CD4-positive, alpha-beta T cell treated with Interferon alpha-2 for 1 hour (primary cell): ENCODE measurements at places on chromosomes 3 and 15.
A peak's percentile ranks its signal among the peaks of the same experiment; 100 is the strongest.

- DNase-seq = no peak
These were observed 9.4 kb upstream of the ALAS1 start for GRCh38 chr3:52188556-52188955.

DNA sequence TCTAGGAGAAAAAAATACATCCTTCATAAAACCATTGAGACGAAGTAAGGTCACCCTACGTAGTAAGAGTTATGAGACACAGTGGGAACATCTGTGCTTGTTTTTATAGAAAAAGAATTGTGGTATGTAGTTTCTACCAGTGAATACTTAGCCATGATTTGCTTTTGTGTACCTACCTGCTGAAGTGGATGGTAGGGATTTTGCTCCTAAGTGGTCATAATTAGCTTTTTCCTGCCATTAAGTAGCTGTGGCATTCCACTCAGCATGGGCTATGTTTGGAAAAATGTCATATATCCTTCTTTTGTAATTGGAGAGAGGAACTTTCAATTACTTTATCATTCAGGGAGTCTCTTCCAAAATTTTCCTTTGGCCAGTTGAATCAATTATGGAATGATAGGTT lies 63.7 kb downstream of the CHD2 start:
- DNase-seq = no peak

DNA sequence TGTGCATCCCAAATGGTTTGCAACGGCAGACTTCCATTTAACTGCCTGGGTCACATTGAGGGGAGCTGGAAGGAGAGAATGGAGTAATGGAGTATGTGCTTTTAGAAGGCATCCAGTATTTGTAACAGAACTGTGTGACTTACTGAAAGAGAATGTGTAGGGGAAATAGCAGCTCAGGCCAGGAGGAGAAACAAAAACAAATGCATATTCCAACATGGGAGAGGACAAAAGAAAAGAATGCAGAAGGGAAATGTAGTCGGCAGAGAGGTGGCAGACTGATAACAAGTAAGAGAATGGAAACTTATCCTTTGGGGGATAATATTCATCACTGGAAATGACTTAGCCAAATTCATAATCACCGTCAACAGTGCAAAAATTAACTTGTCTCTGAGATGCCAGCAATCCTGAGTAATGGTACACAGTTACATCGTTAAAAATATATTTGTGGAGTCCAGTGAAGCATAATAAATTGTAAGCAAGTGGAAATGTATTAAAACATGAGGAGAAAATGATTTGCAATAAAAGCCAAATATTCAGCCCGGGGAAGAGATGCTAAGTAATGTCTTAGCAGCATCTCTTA lies 294.9 kb upstream of the SGO1 start:
- DNase-seq = no peak

- no peak for DNase-seq
These were observed 136.9 kb downstream of the TJP1 start for GRCh38 chr15:29685156-29686078.

GRCh38 chr15:85795337-85796305 lies 896 bp upstream of the KLHL25 start:
- no peak for DNase-seq

DNA sequence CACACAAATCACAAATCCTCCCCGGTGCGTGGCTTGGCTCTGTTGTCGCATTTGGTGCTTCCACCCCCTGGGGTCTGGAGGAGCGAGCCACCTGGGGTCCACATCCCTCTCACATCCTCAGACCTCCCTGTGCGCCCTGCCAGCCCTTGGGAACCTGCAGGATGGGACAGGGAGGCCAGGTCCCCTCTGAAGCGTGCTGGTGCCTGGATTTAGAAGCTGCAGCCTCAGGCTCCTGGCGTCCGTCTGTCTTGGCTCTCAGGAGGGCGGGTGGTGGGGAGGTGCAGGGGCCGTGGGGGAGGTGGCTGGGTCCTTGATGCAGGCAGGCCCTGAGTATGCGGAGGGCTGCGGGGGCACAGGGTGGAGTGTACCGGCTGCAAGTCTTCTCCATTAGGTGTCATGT lies 38.4 kb downstream of the RGMA start:
- no peak for DNase-seq

DNA sequence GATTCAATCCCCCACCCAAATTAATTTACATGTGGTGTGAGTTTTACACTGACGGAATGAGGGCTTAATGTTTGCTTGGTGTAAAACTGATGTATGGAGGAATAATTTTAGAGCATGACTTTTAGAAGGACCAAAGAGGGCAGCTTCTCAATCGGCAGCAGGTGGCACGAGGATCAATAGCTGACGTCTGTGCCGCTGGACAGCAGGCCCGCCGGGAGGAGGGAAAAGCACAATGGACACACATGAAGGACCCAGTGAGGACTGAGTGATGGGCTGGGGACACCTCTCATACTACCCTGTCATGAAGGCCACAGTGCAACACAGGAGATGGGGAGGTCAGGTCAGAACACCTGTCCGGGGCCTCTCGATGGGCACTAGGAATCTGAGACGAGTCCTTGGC lies 61.4 kb upstream of the NSMCE3 start:
- no peak for DNase-seq

- no peak for DNase-seq
These were observed 733.7 kb downstream of the TBL1XR1 start for GRCh38 chr3:176463610-176464009.

DNA sequence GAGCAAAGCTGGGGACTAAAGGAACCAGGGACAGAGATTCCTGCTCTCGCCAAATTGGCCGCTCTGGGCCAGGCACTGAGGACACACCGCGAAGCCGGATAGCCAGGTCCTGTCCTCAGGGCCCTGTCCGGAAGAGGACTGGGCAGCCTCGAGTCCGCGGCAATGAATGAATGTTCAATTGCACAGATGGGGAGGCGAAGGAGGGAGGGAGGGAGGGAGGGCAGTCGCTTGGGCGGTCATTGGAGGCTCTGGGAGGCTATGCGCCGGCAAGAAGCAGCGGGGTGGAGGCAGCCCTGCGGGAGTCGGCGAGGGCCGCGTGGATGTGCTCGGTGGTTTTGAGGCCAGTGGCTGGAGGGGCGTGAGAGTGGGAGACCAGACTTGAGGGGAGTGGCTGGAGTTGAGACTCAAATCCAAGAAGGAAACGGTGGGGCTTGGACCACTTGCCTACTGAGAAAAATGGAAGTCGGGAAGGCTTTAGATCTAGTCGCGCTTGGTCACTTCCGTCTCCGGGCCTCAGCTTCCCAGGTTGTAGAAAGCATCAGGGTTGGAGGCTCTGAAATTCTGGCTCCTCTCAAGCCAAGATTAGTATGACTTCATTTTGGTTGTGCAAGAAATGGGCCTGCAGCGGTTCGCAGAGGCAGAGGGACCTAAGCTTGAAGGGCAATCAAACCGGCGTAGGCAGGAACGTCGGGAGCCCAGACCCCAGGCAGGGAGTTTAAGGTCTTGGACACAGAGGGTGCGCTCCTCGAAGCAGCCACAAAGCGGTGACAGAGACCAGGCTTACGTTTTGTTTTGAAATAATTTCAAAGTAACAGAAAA lies 21.1 kb upstream of the PLXND1 start:
- peak; percentile 76 for DNase-seq

- no peak for DNase-seq
These were observed 33.7 kb downstream of the SLC24A1 start for GRCh38 chr15:65655457-65655856.

DNA sequence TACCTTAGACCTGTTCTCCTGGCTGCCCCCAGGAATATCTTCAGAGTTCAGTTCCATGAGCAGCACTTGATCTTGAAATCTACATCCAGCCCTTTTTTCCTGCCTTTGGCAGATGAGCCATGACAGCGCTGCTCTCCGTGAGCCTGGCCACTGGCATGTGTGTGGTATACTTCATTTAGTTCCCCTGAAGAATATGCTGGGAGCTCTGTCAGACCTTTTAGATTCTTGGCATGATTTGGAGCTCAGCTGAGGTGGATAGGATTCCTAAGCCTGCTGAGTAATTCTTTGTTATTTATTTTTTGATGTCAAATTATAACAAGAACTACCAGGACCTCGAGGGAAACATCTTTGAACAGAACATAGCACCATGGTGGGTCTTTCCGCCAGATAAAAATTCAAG lies 121.7 kb downstream of the EDEM1 start:
- no peak for DNase-seq

GRCh38 chr3:49602877-49603411 lies 48.7 kb downstream of the BSN start:
- DNase-seq = peak; percentile 64

- DNase-seq = no peak
These were observed 28.1 kb downstream of the RPSA start for GRCh38 chr3:39434574-39434973.

DNA sequence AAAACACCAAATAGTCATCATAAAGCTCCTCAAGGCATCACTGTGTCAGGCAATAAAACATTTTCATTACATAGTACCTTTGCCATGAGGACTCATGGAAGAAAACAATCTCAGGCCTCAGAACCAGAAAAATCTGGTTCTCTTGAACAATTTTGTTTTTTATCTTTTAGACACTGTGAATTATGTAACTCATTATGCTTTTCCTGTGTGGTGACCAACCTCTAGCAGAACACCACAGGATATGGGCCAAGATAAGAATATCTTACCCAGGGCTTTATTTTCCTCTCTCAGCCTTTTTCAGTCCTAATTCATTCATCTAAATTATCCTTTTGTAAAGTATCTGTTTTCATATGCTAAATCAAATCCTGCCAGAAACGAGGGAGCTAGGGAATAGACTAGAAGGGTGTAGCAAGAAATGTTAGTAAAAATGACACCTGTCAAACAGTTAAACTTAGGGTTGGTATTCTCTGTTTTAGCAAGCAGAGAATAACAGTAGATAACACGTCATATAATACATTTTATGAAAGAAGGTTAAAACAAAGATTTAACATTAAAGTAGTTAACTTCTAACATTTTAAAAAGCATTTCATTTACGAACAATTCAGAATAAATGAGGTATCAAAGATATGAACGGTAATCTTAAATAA lies 111.1 kb downstream of the FBXL22 start:
- peak; percentile 2 for DNase-seq

GRCh38 chr3:170982733-170983132 lies 43.8 kb downstream of the SLC2A2 start:
- DNase-seq = no peak

- no peak for DNase-seq
These were observed 47.2 kb upstream of the CNTN3 start for GRCh38 chr3:74661672-74662071.

DNA sequence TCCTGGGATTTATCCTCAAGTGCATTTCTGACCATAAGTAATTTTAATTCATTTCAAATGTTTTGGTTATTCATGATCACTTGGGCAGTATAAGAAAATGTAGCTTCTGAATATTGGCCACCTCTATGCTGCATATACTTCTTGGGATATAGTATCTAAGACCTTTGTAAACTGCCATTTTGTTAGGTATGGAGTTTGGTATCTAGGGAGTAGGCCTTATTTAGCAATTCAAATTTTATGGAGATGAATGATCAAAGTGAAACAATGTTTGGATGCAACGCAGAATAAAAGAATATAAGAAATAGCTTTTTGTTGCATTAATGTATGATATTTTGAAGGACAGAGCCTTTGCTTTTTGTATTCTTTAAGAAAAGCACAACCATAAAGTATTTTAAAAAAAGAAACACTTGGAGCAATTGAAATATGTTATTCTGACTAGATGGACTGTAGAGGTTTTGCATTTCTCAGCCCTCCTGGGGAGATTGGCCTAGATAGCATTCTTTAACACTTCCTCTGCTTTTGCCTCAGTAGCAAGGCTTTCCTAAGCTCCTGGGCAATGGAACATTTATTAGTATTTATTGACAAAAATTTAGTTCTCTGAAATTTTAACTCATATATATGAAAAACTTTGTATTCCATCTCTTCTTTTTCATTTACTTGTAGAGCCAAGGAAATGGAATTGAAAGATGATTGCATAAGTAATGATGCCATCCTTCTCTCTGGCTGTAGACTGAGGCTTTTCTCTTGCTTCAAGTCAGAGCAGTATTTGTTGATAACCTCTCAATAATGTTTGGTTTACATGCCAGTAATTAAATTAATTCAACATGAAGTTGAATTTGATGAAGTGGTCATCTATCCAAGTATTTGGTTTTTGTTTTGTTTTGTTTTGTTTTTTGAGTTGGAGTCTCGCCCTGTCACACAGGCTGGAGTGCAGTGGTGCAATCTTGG lies 61.8 kb upstream of the UTS2B start:
- no peak for DNase-seq

GRCh38 chr3:135142530-135142929 lies 347.5 kb downstream of the EPHB1 start:
- no peak for DNase-seq

DNA sequence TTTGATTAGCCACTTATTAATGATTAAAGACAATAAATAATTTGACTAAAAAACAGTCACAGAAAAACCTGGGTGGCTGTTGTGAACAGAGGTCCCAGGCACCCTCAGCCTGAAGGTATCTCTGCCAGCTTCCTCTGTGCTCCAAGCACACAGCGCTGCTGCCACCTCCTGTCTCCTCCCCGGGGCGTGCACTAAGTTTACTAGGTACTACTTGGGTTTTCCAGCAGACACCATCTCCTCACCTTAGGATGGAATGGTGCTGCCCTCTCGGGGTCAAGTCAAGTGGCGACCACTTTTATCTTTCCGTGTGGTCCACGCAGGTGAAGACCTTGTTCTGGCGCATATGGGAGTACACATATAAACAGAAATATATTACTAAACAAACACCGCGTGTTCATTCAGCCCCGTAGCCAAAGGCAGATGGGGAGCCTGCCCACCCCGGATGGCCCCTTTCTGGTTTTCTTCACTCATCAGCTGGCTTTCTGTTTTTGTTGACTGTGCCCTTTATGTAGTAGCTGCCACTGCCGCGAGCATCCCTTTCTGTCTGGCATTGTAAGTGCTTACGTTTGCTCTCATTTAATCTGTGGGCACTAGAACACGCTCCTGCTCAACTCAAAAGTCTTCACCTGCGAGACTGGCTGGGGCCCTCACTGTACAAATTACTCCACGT lies 128.0 kb downstream of the LRIG1 start:
- peak; percentile 61 for DNase-seq

- no peak for DNase-seq
These were observed 86.5 kb downstream of the FRMD4B start for GRCh38 chr3:69299344-69299743.

DNA sequence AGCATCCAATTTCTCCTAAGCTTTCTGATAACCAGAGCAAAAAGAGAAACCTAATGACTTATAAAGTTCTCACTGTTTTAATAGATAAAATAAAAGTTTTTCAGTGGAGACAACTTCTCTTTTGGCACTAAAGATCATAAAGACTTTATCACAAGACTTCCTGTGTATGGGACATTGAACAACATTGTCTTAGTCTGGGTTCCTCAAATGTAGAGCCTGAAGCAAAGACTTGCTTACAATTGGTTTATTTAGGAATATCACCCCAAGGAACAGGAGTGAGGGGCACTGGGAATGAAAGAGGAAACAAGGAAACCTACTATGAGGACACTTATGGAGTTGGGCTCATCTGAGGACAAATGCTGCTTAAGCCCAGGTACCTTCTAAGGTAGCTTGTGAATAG lies 127.4 kb downstream of the B3GALNT1 start:
- DNase-seq = no peak

GRCh38 chr15:37107071-37107743 lies 6.9 kb upstream of the MEIS2 start:
- no peak for DNase-seq

DNA sequence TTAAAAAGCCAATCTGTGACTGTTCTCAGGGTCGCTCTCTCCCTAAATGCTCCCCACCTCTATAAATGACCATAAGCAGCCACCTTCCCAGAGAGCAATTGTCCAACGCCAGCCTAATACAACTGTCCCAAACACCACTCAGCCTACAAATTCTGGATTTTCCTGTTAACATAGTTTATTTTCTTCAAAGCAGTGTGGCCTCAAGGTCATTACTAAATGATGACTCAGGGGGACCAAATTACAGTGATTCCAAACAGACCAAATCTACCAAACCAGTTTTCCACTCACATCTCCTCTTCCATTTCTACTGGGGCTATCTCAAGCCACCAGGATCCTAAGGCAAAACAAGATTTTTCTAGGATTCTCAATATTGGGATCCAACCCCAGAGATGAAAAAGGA lies 22.5 kb downstream of the HEXA start:
- no peak for DNase-seq
